ENCODE measurements at places on chromosomes 3 and 15.

DNA sequence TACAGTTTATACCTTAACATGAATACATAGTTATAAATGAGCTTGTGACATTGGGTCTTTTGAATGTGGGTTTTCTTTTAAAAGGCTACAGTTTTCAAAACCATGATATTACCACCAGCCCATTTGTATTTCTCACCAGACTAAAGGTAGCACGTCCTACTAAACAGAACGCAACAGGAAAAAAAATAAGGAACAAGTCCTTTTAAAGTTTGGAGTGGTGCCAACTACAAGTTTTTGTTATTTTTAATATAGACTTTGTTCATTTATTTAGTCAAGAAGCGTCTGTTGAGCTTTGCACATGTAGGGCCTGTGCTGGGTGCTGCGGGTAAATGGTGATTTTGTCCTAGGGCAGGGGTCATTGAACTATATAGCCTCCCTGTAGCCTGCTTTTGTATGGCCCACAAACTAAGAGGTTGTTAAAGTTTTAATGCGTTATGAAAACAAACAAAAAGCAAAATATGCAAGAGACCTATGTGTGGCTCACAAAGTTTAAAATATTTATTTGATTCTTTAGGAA lies 164.4 kb downstream of the GHSR start:
- no peak for DNase-seq

DNA sequence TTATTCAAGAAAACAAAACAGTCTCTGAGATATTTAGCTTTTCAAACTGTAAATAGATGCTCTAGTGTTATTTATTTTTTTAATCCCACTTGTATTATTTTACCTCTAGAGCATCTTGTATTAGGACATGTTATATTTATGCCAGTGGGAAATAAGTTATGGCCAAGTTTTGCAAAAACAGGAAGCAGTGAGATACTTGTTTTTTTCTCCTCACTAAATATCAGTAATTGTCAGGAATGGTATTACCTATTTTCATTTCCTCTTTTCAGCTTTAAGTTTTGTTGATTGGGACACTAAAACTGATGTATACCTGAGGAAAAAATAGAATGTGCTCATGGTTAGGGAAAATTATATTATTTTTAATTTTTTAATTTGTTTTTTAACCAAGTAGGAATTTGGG lies 8.6 kb upstream of the IL20RB start:
- no peak for DNase-seq

GRCh38 chr3:179488213-179488612 lies 36.9 kb upstream of the GNB4 start:
- DNase-seq: no peak

DNA sequence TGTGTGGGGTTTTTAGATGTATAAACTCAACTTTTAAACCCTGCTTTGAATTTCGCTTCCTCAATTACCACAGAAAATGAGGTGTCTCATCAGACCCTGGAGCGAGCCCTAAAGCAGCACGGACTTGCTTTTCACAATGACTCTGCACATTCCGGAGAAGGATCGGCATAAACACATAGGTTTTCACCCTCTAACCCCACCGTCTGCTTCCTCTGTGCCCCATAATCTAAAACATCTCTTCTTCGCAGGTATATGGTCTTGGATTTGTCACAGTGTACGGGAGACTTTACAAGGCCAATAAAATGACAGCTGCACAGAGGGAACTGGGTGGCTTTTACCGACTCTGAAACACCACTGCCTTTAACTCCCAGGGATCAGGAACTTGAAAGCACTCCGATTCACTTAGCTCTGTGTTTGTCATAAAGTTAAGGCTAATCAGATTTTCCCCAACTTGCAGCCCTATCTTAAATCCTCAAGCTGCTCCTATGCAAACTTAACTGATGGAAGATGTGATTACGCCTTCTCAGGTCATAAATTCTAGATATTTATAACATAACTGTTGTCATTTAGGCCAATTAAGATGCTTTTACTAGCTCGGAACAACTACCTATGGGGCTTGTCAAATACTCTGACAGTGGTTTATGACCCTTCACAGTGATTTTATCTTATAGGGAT lies 133.4 kb upstream of the WNT5A start:
- no peak for DNase-seq

DNA sequence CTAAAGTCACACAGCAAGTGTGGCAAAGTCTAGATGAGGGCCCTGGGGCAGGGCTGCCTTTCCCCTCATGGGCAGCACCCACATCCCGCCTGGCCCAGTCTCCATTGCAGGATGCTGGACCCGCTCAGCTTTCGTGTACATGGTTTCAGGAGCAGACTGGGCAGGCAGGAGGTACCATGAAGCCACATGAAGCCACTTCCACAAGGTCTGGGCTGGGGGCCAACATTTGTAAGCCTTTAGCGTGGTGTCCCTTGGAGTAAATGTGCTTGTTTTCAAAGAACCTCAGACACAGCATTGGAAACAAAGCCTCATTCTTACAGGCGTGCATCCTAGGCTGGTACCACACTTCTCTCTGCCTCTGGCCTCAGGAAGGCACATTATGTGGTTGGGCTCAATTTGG lies 34.5 kb downstream of the UMPS start:
- no peak for DNase-seq

DNA sequence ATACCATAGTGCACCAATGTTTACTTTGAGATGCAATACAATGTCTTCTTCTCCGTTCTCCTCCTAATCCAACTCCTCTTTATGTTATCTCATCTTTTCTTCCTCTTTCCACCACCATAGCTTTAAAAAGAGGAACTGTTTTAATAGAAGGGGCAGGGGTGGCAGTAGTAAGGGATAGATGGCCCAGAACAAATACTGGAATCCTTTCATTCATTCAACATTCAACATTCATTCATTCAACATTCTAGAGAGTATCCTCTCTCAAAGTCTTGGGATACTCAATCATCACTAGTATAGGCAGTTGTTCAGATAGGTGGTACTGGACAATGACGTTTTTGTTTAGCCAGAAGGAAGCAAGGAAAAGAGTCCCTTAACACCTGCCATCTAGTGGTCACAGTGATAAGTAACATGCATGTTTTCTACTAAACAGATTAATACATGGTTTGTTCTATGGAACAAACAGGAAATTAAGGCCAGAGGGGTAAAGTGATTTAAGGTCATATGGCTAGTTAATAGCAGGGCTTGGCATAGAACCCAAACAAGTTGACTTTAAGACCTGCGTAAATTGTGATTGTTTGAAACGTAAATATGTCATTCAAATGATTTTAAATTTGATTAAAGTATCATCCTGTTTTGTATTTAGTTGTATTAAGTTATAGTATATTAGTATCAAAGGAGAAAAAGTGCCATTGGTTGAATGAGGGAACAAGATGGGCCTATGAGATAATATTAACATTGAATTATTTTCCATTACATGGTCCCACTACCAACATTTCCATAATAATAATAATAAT lies 26.9 kb upstream of the EHHADH start:
- DNase-seq: peak; percentile 46

- DNase-seq: no peak
Measured at GRCh38 chr3:104553121-104553520, 813.6 kb upstream of the ALCAM start.

All from Caki2 (cell line).